ENCODE measurements at places on chromosomes 5 and 9. TPM values are rescaled to one million over a fixed set of nuclear protein-coding genes. Genes with fewer than 3 reads are reported as not detected.

Gene ELP1
- total RNA-seq = 17.2 TPM

- no peak for DNase-seq
Measured at GRCh38 chr9:13956107-13956506, 357.8 kb downstream of the NFIB start.

- DNase-seq = no peak
Measured at GRCh38 chr9:136511670-136512592, 29.1 kb upstream of the SEC16A start.

Gene PNPLA7
- 11.6 TPM for total RNA-seq

Gene PCDHB9
- not detected for total RNA-seq

GRCh38 chr9:10048994-10049393 is 563.8 kb downstream of the PTPRD start:
- DNase-seq = no peak

DNA sequence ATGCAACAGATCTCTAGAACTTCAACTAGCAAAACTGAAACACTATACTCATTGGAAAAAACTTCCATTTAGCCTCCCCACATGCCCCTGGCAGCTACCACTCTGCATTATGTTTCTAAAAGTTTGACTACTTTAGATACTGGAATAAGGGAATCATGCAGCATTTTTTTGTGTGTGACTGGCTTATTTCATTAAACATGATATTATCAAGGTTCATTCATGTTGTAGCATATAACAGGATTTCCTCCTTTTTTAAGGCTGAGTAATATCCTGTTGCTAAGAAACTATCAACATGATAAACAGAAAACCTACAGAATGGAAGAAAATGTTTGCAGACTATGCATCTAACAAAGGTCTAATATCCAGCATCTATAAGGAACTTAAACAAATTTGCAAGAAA is 597.9 kb downstream of the DMRTA1 start:
- DNase-seq = no peak

Measured in hematopoietic multipotent progenitor cell (in vitro differentiated cells).